ENCODE measurements at places on chromosomes 7 and 10. TPM values are rescaled to one million over a fixed set of nuclear protein-coding genes. Genes with fewer than 3 reads are reported as not detected.
A peak's percentile ranks its signal among the peaks of the same experiment; 100 is the strongest.

Gene FANK1
- not detected for total RNA-seq

Gene FEZF1
- total RNA-seq, result 12.9 TPM

Gene IFIT1
- total RNA-seq, result 1.8 TPM

Gene BET1
- 29.7 TPM for total RNA-seq

Gene GATA3
- total RNA-seq, result 0.43 TPM

Gene PNLIPRP2
- total RNA-seq, result not detected

Gene PCLO
- total RNA-seq, result 3.2 TPM

Gene ADIRF
- total RNA-seq, result not detected

Gene GPR146
- 1.8 TPM for total RNA-seq

DNA sequence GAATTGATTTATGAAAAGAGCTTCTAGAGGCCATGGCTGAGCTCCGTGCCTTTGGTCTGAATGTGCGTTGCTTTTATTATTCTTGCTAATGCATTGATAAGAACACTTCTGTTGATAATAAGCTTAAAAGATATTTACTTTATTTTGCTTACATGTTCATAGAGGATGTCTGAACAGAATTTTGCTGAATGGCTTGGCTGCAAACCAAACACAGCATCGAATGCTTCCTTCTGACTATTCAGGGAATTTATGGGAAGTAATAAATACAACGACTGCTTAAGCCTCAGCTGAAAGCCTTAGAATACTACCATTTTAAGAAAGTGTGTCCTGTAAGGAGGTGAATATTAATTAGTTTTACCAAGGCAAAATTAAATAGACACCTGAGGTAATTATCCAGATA is 643.5 kb upstream of the POT1 start:
- no peaks in the 10 kb centered on the region for H3K36me3 ChIP-seq
- no peak overlapping the region for H3K4me3 ChIP-seq
- H3K27ac ChIP-seq, result no peak overlapping the region
- DNase-seq, result no peak
- no peaks in the 10 kb centered on the region for H3K4me1 ChIP-seq

- no peaks in the 10 kb centered on the region for H3K36me3 ChIP-seq
- H3K27ac ChIP-seq, result no peak overlapping the region
- no peaks in the 10 kb centered on the region for H3K27me3 ChIP-seq
- DNase-seq, result no peak
These were observed 98.0 kb downstream of the NPSR1 start for GRCh38 chr7:34756025-34756437.

GRCh38 chr10:6221971-6222751 is 19.4 kb downstream of the PFKFB3 start:
- no peak for DNase-seq
- H3K4me3 ChIP-seq, result no peak overlapping the region

DNA sequence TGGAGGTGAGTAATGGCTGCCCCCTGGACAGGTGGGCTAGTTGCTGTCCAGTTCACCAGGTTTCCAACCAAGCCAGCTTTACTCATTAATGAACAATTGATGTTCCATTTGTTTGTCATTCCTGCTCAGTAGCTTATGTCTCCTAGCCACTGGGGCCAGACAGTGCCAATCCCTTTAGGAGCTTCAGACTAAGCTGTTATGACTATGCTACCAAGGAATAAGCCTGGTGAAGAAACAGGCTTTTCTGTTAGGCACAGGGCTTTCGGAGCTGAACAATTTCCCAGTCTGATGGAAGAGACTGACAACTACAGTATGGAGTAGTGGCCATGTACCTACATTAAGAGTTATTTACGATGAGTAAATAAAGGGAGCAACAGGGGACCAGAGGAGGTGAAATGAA is 2.1 kb upstream of the FMC1 start:
- H3K27me3 ChIP-seq, result no peaks in the 10 kb centered on the region
- no peak for DNase-seq
- peaks cover 4% of the 10 kb centered on the region for H3K4me1 ChIP-seq
- H3K4me3 ChIP-seq, result no peak overlapping the region
- no peaks in the 10 kb centered on the region for H3K36me3 ChIP-seq

DNA sequence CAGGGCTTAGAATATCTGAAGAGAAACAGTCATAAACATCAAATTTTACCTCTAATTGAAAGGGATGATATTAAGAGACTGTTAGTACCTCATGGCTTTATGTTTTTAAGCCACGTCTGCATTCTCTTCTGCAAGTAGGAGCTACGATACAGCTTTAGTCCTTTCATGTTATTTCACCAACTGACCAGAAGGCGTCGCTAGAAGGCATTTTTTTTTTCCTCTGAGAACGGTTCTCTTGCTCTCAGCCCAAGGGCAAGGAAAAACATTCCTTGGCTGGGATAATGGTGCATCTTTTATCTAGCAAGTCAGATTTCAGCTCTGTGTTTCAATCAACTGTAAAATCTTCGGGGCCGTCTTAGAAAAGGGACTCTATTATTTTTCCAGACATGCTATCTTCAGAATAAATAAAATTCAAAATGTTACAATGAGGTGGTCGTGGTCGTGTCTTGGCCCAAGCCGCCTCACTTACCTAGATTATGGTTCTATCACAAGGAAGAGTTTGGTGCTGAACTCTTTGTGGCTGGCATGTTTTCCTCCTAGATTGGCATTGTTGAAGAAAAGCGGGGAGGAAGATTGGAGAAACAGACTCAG is 41.6 kb upstream of the LYZL2 start:
- H3K27me3 ChIP-seq, result no peaks in the 10 kb centered on the region
- H3K27ac ChIP-seq, result no peak overlapping the region

DNA sequence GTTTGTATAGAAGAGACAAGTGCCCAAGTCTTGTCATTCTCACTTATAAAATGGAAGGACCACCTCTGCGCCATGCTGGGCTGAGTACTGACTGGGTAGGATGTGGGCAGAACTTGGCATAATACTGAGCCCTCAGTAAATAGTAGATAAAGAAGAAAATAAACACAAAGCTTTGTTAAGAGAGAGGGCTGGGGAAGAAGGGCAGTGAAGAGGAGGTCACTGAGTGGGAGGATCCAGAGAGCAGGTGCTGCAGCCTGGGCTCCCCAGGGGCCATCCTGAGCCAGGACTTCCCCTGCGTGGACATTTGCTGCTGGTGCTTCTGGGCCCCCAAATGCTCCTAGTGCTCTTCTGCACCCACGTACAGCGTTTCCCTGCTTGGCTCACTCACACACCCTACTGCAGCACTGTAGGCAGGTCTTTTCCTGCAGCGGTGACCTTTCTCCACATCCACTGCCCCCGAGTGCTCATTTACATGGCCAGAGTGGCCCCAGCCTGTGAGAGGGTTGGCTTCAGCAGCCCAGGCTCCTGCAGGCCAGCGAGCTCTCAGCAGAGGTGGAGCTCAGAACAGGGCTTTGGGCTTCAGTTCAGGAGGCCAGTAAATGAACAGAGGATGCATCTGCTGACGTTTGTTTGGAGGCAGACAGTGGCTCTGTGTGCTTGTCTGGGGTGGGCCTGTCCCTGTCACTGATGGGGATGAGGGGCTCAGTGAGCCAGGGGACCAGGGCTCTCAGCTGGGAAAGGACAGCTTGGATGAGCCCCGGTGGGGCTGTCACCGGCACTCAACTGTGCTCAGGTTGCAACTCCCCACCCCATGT is 164.6 kb downstream of the ADARB2 start:
- no peaks in the 10 kb centered on the region for H3K4me1 ChIP-seq
- no peak overlapping the region for H3K27ac ChIP-seq
- no peaks in the 10 kb centered on the region for H3K27me3 ChIP-seq
- H3K36me3 ChIP-seq, result no peaks in the 10 kb centered on the region

DNA sequence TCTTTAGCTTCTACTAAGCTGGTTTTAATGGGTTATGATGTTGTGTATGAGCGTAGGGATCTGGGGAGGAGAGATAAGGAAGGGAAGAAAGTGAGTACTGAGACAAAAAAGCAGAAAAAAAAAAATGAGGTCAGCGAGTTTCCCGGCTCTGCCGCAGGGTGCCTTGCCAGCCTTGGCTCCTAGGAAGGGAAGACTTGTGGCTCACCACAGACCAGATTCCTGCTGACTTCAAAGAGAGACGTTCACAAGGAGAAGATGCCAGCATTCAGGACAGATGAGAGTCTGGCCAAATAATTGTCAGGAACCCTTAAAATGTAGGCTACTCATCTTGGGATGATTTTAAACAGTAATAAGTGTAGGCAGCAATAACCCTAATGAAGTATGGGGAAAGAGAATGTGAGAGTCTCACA is 11.4 kb upstream of the FAS start:
- no peaks in the 10 kb centered on the region for H3K27me3 ChIP-seq
- DNase-seq, result no peak
- no peaks in the 10 kb centered on the region for H3K36me3 ChIP-seq
- no peak overlapping the region for H3K4me3 ChIP-seq

- H3K27ac ChIP-seq, result no peak overlapping the region
- no peaks in the 10 kb centered on the region for H3K27me3 ChIP-seq
- no peaks in the 10 kb centered on the region for H3K36me3 ChIP-seq
- no peak for DNase-seq
These were observed 10.1 kb downstream of the NPVF start for GRCh38 chr7:25218191-25218590.

DNA sequence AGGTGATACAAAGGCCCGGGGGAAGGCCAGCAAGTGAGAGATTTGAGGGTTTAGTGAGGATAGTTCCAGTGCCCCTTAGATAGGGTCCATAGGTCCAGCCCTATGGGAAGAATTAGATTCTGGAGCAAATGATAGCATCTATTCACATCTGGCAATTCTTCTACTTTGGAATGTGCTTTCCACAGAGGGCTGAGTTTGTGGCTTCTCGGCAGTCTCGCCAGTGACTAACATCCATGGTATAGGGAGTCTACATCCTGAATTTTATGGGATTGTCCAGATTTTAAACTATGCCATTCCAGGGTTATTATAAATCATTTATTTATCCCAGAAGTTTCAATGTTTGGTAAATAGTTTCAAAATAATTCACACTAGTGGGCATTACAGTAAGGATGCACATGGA is 207.3 kb upstream of the ADO start:
- no peaks in the 10 kb centered on the region for H3K36me3 ChIP-seq
- H3K27me3 ChIP-seq, result no peaks in the 10 kb centered on the region
- no peak for DNase-seq
- H3K4me3 ChIP-seq, result no peak overlapping the region

GRCh38 chr10:123398756-123399155 is 244.6 kb downstream of the BUB3 start:
- H3K27me3 ChIP-seq, result no peaks in the 10 kb centered on the region
- H3K4me3 ChIP-seq, result no peak overlapping the region
- no peaks in the 10 kb centered on the region for H3K36me3 ChIP-seq
- no peak overlapping the region for H3K27ac ChIP-seq

- no peak overlapping the region for H3K4me3 ChIP-seq
- no peak for DNase-seq
- no peaks in the 10 kb centered on the region for H3K4me1 ChIP-seq
- H3K27me3 ChIP-seq, result no peaks in the 10 kb centered on the region
These were observed 158.6 kb upstream of the PITRM1 start for GRCh38 chr10:3331187-3331586.

DNA sequence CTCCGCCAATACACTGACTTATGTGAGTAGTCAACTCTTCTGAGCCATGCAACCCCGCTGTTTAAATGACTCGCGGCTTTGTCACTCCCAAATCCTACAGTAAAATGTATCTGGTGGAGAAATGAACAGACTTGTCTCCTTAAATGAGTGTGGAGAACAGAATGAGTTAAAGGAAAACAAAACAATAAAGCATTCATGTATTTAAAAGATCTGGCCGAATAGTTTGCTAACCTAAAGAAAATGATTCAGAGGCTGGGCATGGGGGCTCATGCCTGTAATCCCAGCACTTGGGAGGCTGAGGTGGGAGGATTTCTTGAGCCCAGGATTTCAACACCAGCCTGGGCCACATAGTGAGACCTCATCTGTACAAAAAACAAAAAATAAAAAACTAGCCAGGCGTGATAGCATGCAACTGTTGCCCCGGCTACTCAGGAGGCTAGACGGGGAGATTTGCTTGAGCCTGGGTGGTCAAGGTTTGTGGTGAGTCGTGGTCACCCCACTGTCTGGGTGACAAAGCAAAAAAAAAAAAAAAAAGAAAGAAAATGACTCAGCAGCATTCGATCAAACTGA is 86.5 kb upstream of the PFKP start:
- H3K36me3 ChIP-seq, result no peaks in the 10 kb centered on the region
- H3K27me3 ChIP-seq, result no peaks in the 10 kb centered on the region
- 0 out of 2 replicates have a peak, but pooled peaks cover 5% of the 10 kb centered on the region for H3K4me1 ChIP-seq
- no peak overlapping the region for H3K27ac ChIP-seq

DNA sequence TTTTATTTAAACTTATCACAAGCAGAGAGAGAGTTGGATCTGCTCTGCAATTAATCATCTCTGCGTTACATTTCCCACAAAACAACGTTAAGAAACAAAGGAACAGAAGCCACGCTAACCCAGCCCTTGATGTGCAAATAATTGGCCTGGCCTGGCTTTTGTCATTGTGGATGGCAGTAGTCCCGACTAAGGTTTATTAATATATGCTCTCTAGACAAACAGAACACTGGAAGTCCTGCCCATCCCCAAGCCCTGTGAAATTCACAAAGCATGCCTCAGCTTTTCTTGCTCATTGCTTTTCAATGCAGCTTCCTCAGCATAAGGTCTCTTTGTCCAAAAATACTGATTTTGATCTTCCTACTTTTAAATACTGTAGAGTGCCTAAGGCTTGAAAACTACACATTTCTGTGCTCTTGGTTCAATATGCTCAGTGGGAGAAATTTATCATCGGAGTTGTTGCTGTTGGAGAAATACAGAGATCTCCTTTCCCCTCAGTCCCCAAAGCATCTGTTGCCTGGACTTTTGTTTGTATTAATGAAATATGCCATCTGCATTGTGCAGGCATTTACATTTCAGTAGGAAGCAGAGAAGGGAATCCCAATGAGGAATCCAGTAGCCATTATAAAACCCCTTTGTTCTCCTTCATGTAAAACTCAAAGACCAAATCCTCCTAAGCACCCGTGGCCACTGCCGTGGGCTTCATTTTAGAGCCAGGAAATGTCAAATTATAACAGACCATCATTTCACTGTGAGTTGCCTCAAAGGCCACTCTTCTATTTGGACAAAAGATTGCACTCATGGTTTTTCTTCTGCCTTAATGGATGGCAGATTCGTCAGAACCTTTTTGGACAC is 61.1 kb downstream of the SORCS1 start:
- DNase-seq, result no peak
- H3K4me1 ChIP-seq, result no peaks in the 10 kb centered on the region
- no peaks in the 10 kb centered on the region for H3K36me3 ChIP-seq
- peak overlapping the region; percentile 25 for H3K4me3 ChIP-seq

GRCh38 chr10:97854743-97855142 is 5.1 kb downstream of the GOLGA7B start:
- H3K36me3 ChIP-seq, result no peaks in the 10 kb centered on the region
- H3K4me1 ChIP-seq, result peaks cover 2% of the 10 kb centered on the region
- H3K27me3 ChIP-seq, result peaks cover 8% of the 10 kb centered on the region
- no peak overlapping the region for H3K4me3 ChIP-seq
- no peak for DNase-seq

- H3K36me3 ChIP-seq, result no peaks in the 10 kb centered on the region
- H3K27me3 ChIP-seq, result no peaks in the 10 kb centered on the region
- H3K4me1 ChIP-seq, result 0 out of 2 replicates have a peak, but pooled peaks cover 2% of the 10 kb centered on the region
- H3K27ac ChIP-seq, result no peak overlapping the region
- H3K4me3 ChIP-seq, result no peak overlapping the region
These were observed 136.9 kb downstream of the KCNMA1 start for GRCh38 chr10:77500754-77501151.

GRCh38 chr10:103089493-103089892 is 103.6 kb downstream of the NT5C2 start:
- H3K27ac ChIP-seq, result no peak overlapping the region
- DNase-seq, result no peak
- peaks cover 48% of the 10 kb centered on the region for H3K36me3 ChIP-seq

- no peak overlapping the region for H3K4me3 ChIP-seq
- no peaks in the 10 kb centered on the region for H3K4me1 ChIP-seq
- no peak overlapping the region for H3K27ac ChIP-seq
- H3K36me3 ChIP-seq, result peaks cover 9% of the 10 kb centered on the region
- no peaks in the 10 kb centered on the region for H3K27me3 ChIP-seq
These were observed 4.2 kb downstream of the NUB1 start for GRCh38 chr7:151345576-151346469.
